ENCODE measurements at places on chromosomes 3 and 15.

- no peak for DNase-seq
Measured at GRCh38 chr3:160796089-160796812, 40.2 kb downstream of the PPM1L start.

GRCh38 chr3:100899440-100900091 is 93.7 kb downstream of the ABI3BP start:
- DNase-seq, result no peak

- no peak for DNase-seq
Measured at GRCh38 chr3:183558495-183558894, 3.0 kb upstream of the KLHL6 start.

- DNase-seq, result peak; percentile 46
Measured at GRCh38 chr15:62809115-62809967, 233.2 kb upstream of the TPM1 start.

GRCh38 chr15:51861557-51862359 is 32.3 kb downstream of the TMOD3 start:
- DNase-seq, result no peak

DNA sequence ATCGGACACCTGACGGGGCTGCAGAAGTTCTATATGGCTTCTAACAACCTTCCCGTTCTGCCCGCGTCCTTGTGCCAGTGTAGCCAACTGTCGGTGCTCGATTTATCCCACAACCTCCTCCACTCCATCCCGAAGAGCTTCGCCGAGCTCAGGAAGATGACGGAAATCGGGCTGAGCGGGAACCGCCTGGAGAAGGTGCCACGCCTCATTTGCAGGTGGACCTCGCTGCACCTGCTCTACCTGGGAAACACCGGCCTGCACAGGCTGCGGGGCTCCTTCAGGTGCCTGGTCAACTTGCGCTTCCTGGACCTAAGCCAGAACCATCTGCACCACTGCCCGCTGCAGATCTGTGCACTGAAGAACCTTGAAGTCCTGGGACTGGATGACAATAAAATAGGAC is 9.8 kb upstream of the LRRC34 start:
- no peak for DNase-seq

Data from AG04450 (cell line).